Stimulated activated CD4-positive, alpha-beta T cell treated with anti-CD3 and anti-CD28 coated beads, Interleukin-15, amount 100 ng/mL, for 1 hour (primary cell): ENCODE measurements at places on chromosomes 12 and 14.

DNA sequence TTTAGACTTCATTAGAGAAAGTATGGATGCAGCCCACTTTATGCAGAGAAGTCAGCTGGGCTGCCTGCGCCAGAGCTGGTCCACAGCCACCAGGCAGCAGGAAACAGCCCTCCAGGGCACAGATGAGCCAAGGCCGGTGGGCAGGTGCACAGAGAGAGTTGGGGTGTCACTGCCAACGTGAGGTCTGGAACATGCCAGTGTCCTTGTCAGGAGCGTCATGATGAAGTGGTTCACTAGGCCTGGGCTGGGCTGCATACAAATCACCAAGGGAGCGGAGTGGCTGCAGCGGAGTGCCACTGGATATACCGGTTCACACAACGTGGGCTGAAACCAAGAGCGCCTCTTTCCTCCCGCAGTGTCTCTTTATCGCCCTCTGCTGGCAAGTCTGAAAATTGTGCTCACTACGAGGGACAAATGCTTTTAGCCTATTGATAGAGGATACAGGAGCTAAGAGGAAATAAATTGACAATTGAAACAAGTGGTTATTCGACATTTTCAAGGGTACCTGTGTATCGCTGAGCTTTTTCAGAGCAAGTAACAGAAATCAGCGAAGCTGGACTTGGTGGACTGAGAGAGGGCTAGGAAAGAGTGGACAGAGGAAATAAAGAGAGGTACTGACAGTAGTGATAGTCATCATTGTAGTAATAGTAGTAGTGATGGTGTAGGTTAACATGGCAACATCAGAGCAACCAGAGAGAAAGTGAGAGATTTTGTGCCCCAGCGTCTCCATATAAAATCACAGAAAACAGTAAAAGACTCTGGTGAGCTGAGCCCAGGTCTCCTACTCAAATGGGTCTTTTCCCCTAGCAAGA, 52.0 kb upstream of the ITPR2 start:
- peak; percentile 50 for DNase-seq

- no peak for DNase-seq
Observed at GRCh38 chr14:32606301-32606700, 277.2 kb downstream of the AKAP6 start.

DNA sequence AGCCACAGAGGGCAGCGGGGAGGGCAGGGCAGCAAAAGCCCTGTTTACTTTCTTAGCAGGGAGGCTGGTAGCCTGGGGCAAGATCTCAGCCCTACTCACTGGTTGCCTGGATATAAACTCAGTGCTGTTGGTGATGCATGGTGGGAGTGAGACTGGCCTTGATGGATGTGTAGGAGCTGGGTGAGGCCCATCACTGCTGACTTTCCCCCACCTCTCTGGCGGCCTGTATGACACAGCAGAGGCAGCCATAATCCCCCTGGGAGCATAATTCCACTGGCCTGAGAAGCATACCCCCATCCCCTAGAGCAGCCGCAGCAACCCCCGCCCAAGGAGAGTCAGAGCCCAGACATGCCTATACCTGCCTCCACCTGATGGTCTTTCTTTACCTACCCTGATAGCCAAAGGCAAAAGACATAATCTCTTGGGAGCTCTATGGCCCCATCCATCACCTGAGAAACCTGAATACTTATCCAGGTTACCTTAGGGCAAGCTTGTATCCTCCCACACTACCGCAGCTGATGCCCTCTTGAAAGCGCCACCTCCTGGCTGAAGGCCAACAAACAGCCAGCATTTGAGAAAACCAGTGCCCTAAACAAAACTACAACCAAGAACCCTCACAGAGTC, 59.3 kb downstream of the DNAI7 start:
- no peak for DNase-seq

- DNase-seq = no peak
Observed at GRCh38 chr14:79758985-79759384, 452.3 kb downstream of the DIO2 start.

GRCh38 chr14:64960762-64961276, 11.3 kb downstream of the RAB15 start:
- no peak for DNase-seq

GRCh38 chr12:57637364-57637763, 4.4 kb upstream of the B4GALNT1 start:
- no peak for DNase-seq

GRCh38 chr12:52525661-52526499, 5.7 kb upstream of the KRT5 start:
- no peak for DNase-seq

GRCh38 chr14:75459099-75459741, 31.4 kb downstream of the JDP2 start:
- DNase-seq = no peak

DNA sequence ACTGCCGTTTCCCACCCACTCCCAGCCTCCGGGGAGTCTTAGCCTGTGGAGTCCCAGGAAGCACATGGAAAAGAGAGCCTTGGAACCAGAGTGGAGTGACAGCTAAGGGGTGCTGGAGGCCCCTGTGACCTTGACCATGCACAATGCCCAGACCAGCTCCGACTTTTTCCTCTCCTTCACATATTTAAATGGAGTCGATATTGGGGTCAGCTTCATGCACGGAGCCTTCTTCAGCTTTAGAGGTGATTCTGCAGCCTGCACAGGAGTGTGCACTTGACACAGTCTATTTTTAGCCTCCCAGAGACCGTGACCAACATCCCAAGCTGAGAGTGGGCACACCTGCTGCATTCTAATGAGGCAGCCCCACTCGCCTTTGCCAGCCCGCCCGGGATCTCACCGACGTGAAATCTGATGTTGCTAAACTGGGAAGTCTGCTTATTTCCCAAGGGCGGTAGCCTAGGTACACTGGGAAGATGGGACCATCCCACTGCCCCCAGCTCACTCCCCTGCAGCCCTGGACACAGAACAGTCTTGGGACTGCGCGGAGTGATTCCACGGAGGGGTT, 47.5 kb downstream of the PRMT8 start:
- no peak for DNase-seq

- DNase-seq = no peak
Observed at GRCh38 chr12:29655861-29656260, 127.9 kb downstream of the TMTC1 start.

DNA sequence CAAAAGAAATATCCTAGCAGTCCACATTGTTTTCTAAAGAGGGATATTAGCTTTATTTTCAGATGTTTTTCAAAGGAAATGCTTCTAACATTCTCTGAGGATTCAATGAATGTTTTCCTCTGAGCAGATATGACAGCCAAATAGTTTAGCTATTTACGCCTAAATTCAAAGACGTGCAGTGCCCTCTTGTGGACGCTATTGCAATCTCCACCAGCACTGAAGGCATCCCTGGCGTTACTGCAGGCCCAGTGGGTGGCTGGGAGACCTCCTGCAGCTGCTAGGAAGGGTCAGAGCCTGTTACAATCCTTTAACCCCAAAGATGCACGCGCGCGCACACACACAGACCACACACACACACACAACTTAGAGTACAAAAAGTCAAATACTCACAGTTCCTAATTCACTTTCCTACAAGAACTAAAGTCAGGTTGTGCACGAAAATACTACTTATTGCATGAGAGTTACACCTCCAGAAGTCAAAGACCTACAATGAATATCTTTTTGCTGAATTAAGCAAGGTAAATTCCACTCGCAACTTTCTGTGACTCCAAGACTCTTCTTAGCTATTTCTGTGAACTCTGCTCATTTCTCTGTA, 589.3 kb upstream of the TMEM132C start:
- DNase-seq = peak; percentile 3

GRCh38 chr12:22494319-22494718, 50.0 kb downstream of the C2CD5 start:
- no peak for DNase-seq

- no peak for DNase-seq
Observed at GRCh38 chr12:33587354-33587753, 147.7 kb upstream of the SYT10 start.

DNA sequence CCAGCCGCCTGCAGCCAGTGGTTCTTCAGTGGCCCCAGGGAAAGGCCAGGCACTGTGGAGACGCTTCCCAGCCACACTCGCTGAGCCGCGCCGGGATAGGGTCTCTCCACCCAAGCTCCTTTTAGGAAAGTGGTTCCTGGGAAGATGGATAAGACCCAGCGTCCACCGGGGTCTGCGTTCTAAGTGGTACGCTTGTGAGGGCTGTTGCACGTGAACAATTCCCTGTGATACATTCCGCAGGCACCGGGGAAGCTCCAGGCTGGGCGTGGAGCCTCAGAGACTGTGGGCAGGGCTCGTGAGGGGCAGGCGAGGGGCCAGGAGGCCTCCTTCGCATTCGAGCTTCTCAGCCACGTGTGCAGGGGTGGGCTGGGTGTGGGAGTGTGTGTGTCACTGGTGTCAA, 48.4 kb downstream of the GALNT9 start:
- no peak for DNase-seq

DNA sequence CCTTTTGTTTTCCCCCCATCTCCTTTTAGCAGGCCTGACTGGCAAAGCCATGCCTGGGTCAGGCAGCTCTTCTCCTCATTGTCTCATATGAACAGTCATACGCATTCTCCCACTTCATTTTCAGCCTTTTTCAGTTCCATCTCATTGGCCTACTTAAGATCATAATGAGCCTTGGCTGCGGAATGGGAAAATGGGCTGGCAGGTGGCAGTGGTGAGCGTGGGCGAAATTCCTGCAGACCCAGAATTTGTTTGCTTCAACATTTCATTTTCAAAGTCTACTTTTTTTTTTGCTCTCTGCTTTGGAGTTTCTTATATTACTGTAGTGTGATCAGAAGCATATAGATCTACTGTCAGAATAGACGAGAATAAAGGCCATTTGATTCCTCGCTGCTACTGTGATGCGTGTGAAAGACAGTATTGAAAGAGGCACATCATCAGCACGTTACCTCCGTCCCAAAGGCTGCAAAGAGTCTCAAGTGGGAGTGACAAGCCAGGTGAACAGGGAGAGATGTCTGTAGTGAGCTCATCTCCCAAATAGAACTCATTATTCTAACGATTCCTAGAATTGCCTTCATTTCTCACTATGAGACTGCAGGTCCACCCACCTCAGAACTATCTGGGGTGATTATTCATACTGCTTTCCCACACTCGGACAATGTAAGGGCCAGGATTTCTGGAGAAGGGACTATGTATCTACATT, 73.7 kb downstream of the TBK1 start:
- DNase-seq = no peak

DNA sequence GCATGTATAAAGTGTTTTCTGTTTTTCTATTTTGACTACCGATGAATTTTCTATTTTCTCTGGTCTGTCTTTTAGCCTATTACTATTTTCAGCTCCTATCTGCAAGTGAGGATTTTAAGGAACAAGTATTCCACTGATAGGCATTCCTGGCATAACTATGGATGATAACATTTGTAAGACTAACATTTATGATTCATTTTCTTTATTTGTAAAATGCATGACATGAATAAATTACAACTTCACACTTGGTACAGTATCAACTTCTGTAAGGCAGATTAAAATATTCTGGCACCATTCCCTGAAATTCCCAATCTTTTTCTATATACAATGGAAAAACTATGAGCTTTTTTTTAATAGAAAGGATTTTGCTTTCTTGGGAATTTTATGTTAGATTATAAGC, 121.0 kb upstream of the GARIN2 start:
- no peak for DNase-seq

- no peak for DNase-seq
Observed at GRCh38 chr14:89139404-89140247, 277.4 kb downstream of the FOXN3 start.

- DNase-seq = no peak
Observed at GRCh38 chr12:31007153-31007495, 66.5 kb upstream of the DDX11 start.

DNA sequence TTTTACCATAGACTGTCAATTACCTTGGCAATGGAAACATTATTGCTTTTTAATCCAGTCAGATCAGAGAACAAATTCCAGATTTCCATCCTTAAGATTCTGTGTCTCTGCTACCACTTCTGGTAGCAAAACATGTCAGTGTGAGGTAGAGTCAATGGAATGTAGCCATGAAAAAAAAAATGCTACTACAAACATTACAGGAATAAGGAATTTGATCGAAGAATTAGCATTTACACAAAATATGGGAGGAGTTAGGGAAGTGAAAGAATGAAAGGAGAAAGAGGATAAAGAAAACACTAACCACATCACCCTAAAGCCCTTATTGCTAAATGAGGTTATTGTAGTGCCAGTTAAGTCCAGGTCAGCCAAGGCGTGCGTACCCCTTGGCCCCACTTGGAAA, 9.2 kb downstream of the MED21 start:
- DNase-seq = no peak

DNA sequence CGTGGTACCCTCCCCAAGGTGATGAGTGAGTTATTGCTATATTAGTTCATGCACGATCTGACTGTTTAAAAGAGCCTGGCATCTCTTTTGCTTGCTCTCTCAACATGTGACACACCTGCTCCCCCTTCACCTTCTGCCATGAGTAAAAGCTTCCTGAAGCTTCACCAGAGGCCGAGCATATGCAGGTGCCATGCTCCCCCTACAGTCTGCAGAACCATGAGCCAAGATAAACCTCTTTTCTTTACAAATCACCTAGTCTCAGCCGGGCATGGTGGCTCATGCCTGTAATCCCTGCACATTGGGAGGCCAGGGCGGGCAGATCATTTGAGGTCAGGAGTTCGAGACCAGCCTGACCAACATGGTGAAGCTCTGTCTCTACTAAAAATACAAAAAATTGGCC, 61.8 kb downstream of the RNFT2 start:
- DNase-seq = no peak

- DNase-seq = no peak
Observed at GRCh38 chr12:27437839-27438238, 8.7 kb upstream of the SMCO2 start.
